Activated CD4-positive, alpha-beta memory T cell treated with anti-CD3 and anti-CD28 coated beads for 36 hours (primary cell): ENCODE measurements at places on chromosomes 3 and 15. TPM values are rescaled to one million over a fixed set of nuclear protein-coding genes. Genes with fewer than 3 reads are reported as not detected.

DNA sequence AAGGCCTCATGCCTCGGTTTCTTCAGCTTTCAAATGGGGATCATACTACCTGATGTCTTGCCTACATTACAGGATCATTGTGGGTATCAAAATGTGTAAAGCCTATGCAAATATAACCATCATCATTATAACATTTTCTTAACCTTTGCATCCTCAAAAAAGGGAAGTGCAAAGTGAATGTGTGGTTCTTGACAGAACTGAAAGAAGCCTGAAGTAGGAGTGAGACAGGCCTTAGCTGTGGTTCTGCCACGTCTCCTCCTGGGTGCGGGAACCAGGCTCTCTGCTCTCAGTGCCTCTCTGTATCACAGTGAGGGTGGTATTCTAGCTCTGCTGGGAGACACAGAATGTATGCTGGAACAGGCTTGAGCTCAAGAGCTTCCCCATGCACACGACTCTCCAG, 316.9 kb upstream of the ICE2 start:
- peaks cover 37% of the 10 kb centered on the region for H3K36me3 ChIP-seq
- H3K4me1 ChIP-seq = peaks cover 83% of the 10 kb centered on the region
- H3K27ac ChIP-seq = peak overlapping the region; percentile 89
- no peaks in the 10 kb centered on the region for H3K27me3 ChIP-seq
- H3K4me3 ChIP-seq = peak overlapping the region; percentile 27
- DNase-seq = peak; percentile 74

- H3K27me3 ChIP-seq = no peaks in the 10 kb centered on the region
- no peaks in the 10 kb centered on the region for H3K36me3 ChIP-seq
- H3K27ac ChIP-seq = no peak overlapping the region
- H3K4me3 ChIP-seq = no peak overlapping the region
These were observed 296.6 kb upstream of the MME start for GRCh38 chr3:154783521-154783931.

GRCh38 chr15:101042320-101042719, 123.2 kb downstream of the LRRK1 start:
- DNase-seq = no peak
- H3K27ac ChIP-seq = no peak overlapping the region
- H3K4me3 ChIP-seq = no peak overlapping the region
- H3K36me3 ChIP-seq = no peaks in the 10 kb centered on the region
- peaks cover 23% of the 10 kb centered on the region for H3K27me3 ChIP-seq

DNA sequence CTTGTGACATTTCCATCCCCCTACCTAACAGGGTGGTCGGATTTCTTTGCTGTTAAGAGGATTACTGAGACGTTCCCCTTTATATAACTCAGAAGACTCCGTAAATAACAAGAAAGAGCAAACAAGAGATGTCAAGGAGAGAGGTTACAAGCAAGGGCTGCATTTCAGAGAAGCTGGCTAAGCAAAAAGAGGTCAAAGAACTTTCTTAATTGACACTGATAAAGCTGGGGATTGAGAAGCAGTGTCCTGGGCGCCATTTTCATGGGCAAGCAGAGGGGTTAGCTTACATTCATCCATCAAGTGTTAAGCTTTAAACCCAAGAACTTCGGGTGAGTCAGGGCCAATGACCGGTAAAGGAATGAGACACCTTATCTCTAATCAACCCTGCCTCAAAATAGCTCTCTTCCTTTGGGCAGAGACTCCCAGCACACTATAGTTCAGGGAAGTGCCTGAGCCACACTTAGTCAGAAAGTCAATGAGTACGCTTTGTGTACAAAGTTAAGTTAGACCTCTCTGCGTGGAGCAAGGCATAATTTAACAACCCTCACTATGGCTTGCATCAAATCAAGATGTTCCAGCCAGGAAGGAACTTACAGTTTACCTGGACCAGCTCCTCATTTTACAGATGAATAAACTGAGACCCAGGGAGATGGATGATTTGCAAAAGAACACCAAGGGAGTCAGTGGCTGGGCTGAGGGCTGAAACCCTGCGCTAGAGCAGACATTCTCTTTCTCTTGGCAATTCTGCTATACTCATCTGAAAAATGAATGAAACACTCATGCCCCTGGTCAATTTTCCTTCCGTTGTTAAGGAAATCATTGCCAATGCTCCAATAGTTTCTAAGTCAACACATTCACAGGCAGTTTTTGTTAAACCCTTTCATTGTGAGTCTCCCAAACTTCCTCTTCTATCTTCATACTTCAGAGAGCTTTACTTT, 44.6 kb downstream of the CCNL1 start:
- peaks cover 6% of the 10 kb centered on the region for H3K4me1 ChIP-seq
- DNase-seq = no peak
- peaks cover 4% of the 10 kb centered on the region for H3K27me3 ChIP-seq
- H3K4me3 ChIP-seq = no peak overlapping the region
- H3K27ac ChIP-seq = no peak overlapping the region

DNA sequence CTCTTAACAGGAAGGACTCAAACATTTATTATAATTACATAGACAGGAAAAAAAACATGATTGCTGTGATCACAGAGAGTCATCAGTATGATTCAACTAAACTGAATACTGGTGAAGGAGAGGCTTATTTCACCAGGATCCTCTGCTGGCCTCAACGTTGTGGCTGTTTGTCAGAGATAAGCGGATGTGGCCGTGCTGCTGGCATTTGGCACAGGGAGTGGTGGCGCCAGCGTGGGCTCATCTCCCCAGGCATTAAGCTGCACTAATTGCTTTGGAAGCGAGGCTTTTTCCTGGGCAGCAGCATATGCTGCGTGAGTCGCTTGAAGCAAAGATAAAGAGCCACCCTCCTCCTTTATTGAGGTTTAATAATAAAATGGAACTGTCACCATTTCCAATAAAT, 306.7 kb downstream of the LRTM1 start:
- no peak for DNase-seq
- no peak overlapping the region for H3K27ac ChIP-seq
- no peaks in the 10 kb centered on the region for H3K27me3 ChIP-seq
- no peaks in the 10 kb centered on the region for H3K4me1 ChIP-seq

- H3K4me1 ChIP-seq = no peaks in the 10 kb centered on the region
- no peak for DNase-seq
- no peak overlapping the region for H3K4me3 ChIP-seq
- H3K36me3 ChIP-seq = no peaks in the 10 kb centered on the region
- H3K27me3 ChIP-seq = no peaks in the 10 kb centered on the region
These were observed 241.1 kb downstream of the WNT5A start for GRCh38 chr3:55246033-55246432.

DNA sequence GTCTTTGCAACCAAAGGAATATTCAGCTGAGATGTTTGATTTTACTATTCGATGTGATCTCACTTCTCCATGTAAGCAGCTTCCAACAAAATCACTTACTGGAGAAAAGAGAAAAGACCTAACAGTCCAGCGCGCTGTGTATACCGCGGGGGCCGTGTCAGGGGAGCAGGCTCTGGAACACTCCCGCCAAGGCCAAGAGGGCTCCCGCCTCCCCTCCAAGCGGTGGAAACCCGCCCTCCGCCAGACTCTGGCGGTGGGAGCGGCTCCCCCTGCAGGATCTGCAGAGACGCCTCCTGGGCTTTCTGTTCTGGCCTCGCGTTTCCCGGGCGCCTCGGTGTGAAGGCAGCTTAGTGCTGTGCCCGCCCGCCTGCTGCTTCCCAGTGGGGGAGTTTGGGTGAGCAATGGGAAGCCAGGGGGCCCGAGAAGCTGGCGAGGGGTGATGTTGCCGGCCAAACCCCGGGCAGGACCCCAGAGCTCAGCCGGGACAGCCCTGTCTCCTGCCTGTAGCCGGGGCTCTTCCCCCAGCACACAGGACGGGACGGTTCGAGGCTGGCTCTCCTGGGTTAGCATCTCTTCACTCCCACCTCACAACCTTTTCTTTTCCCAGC, 36.3 kb downstream of the CHST14 start:
- peaks cover 13% of the 10 kb centered on the region for H3K4me1 ChIP-seq
- no peak overlapping the region for H3K27ac ChIP-seq
- DNase-seq = peak; percentile 74
- no peak overlapping the region for H3K4me3 ChIP-seq
- H3K36me3 ChIP-seq = no peaks in the 10 kb centered on the region

DNA sequence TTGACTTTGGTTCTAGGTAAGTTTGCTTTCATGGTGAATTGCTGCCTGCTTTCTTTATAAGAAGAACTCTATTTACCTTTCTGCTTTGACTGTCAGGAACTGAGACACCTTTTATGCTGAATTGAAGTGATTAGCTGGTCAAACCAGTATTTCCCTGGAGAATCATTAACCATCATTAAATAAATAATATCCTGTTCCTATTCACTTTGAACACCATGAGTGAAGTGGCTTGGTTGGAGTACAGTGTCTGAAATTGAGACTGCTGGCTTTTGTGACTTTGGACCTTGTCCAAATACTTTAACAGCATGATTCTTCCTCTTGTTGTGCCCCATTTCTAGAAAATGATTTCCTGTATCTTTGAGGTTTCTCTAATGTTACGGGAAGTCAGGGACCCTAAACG, 5.6 kb upstream of the TMEM62 start:
- no peak overlapping the region for H3K4me3 ChIP-seq
- DNase-seq = no peak
- H3K36me3 ChIP-seq = no peaks in the 10 kb centered on the region
- H3K27me3 ChIP-seq = peaks cover 6% of the 10 kb centered on the region

DNA sequence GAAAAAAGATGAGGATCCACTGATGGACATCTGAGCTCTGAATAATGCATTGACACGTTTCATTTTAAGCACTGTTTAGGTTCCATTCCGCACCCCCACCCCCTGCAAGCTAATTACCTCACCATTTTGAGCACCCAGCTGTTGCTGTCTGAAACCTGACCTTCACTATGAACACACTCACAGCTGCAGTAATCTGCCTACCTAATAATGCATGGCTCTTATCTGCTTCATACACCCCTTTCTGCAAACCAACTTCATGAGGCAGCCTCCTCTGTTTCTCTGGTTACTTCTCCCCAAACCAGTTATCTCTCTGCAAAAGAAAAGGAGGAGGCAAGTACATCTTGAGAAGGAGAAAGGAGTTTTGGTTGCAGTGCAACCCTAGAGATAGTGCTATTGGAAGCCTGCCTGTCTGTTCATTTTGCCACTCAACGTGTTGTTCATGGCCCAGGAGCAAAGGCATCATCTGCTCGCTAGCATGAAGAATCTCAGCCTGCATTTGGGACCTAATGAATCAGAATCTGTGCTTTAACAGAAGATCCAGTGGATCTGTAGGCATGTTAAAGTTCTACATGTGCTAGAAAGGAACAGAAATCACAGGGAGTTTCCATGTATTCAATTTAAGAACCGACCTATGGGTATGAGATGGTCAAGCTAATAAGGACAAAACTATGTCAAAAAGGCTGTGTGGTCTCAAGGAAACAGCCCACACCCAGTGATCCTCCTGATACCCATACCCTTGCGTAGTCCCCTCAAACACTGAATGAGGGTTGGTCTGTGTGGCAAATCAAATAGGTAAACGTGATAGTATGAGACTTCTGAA, 87.2 kb downstream of the MB21D2 start:
- peaks cover 2% of the 10 kb centered on the region for H3K36me3 ChIP-seq
- H3K4me1 ChIP-seq = peaks cover 37% of the 10 kb centered on the region
- no peak overlapping the region for H3K4me3 ChIP-seq
- no peak for DNase-seq

DNA sequence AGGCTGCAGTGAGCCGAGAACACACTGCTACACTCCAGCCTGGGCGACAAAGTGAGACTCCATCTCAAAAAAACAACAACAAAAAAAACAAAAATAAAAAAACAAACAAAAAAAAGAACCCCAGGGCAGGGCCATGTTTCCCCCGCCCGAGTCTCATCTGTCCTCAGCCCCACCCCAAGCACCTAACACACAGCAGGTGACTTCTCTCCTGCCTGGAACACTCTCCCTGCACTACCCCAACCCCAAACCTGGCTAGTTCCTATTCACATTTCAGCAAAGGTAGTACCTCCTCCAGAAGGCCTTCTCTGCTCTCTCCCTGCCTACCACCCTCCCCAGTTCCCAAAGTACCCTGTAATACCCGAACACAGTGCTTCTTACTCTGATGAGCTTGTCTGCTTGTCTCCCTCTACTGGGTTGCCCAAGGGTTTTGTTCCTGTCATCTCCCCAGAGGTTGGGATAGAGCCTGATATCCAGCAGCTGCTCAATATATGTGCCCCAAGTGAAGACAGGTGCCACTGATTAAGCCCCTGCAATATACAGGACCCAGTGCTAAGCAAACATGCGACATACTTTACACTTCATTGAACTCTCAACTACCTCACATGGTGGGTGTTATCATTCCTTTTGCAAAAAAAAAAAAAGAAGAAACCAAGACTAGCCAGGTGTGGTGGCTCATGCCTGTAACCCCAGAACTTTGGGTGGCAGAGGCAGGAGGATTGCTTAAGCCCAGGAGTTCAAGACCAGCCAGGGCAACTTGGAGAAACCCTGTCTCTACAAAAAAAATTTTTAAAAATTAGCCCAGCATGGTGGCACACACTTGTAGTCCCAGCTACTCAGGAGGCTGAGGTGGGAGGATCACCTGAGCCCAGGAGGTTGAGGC, 103.6 kb downstream of the DAPK2 start:
- H3K36me3 ChIP-seq = no peaks in the 10 kb centered on the region
- H3K4me1 ChIP-seq = peaks cover 31% of the 10 kb centered on the region
- H3K27ac ChIP-seq = no peak overlapping the region
- no peak for DNase-seq
- H3K4me3 ChIP-seq = no peak overlapping the region

DNA sequence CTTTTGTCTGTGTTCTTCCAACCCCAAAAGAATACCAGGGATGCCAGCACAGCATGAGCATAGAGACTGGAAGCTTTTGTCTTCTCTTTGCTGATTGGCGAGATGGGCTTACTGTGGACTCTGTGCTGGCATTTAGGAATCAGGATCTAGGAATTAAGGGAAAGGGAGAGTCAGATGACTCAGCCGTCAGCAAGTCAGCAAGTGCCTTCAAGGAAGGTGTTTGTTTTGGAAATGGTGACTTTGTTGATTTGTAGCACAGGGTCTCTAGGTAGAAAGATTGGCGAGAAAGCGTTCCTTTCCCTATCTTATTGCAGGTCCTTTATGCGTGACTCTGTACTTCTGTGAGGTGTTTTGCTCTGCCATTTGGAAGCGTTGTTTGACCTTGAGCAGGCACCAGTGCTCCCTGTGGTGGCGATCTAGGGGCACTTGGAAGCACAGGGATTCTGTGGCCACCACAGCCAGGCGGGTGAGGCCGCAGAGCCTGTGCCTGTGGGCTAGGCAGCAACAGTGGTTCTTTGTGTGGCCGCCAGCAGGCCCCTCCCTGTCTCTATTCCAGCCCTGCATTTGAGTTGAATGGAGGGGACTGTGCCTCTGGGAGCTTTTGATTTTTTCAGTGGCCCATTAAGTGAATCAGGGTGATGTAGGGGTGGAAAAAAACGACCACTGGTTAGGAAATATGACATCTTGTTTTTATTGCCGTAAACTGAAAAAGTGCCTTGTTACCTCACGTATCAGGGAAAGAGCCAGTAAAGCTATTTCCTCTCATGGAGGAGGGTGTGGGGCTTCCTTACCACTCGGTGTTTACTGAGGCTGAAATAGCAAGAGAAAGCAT, 19.0 kb downstream of the FAN1 start:
- peaks cover 25% of the 10 kb centered on the region for H3K36me3 ChIP-seq
- H3K4me3 ChIP-seq = no peak overlapping the region
- H3K27me3 ChIP-seq = no peaks in the 10 kb centered on the region
- H3K27ac ChIP-seq = no peak overlapping the region

ST3GAL6 gene
- total RNA-seq = not detected

TRIP4 gene
- total RNA-seq = 22.2 TPM

GNAI2 gene
- 349 TPM for total RNA-seq

ZNF80 gene
- total RNA-seq = 0.31 TPM
